ENCODE measurements at places on chromosomes 2 and 18.
A peak's percentile ranks its signal among the peaks of the same experiment; 100 is the strongest.

DNA sequence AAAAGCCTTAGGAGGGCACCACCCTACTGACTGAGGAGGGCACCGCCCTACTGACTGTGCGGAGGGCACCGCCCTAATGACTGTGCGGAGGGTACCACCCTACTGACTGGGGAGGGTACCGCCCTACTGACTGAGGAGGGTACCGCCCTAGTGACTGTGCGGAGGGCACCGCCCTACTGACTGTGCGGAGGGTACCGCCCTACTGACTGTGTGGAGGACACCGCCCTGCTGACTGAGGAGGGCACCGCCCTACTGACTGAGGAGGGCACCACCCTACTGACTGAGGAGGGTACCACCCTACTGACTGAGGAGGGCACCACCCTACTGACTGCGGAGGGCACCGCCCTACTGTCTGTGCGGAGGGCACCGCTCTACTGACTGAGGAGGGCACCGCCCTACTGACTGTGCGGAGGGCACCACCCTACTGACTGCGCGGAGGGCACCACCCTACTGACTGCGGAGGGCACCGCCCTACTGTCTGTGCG is 150.2 kb upstream of the NFATC1 start:
- DNase-seq: no peak

DNA sequence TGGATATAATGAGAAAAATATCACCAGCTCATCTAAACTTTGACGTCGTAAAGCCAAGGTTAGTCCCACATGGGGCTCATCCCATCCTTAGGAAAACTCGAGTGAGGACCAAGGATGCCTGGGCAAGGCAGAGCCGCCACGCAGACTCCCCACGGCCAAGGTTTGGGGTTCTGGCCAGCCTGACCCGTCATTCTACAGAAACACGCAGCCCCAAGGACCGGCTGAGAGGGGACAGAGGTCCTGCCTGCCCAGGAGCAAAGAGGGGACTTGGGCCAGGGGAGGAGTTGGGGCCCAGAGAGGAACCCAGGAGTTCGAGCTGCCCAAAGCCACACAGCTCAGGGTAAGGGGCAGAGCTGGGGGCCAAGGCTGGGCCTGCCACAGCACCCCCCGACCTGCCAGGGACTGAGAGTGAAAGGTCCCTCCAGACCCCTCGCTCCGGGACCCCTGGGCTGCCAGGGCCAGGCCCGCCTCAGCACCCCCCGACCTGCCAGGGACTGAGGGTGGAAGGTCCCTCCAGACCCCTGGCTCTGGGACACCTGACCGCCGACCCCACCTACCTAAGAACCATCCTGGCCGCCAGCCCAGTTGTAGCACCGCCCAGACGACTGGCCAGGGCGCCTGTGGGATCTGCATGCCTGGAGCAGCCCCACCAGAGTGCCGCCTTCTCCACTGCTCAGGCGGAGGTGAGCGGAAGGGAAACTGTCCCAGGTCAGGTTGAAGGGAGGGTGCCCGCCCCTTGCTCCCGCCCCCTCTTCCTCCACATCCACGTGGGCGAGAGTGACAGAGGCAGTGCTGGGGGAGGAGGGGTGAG is at the start of gene PDCD1:
TSS of gene PDCD1 (minus strand) at position 689 of the 811 bp plus-strand sequence. CDS start at position 633, 56 bp downstream.
- DNase-seq: no peak

DNA sequence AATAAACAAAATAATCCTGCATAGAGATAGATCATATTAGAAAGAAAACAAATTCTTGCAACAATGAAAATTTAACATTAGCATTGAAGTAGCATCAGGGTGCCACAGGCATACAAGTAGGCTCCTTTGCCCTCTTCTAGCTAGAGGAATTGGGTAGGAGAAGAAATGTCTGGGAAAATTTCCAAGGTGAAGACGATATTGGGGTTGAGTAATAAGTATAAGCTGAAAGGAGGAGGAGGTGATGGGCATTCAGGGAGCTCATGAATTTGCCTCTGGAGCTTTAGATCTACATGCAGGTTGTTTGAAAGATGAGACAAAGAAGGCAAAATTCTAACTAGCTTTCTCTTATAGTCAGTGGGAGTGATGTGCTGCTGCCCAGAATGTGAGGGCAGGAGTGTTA is 504.9 kb downstream of the CCDC85A start:
- DNase-seq: no peak

GRCh38 chr18:34738175-34738894 is 28.2 kb downstream of the DTNA start:
- peak; percentile 51 for DNase-seq

GRCh38 chr2:239236043-239236807 is 164.6 kb downstream of the HDAC4 start:
- no peak for DNase-seq

GRCh38 chr2:10377052-10377746 is 70.9 kb downstream of the ODC1 start:
- DNase-seq: no peak
